Thoracic aorta (tissue), 2 donors: ENCODE measurements at places on chromosomes 16 and 17.

DNA sequence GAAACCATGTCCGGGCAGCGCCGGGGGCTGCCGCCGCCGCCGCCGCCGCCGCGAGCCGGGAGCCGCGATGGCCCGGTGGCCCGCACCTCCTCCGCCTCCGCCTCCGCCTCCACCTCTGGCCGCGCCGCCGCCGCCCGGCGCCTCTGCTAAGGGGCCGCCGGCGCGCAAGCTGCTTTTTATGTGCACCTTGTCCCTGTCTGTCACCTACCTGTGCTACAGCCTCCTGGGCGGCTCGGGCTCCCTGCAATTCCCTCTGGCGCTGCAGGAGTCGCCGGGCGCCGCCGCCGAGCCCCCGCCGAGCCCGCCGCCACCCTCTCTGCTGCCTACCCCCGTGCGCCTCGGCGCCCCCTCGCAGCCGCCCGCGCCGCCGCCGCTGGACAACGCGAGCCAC, 587 bp downstream of the HS3ST4 start:
- H3K36me3 ChIP-seq, result no peaks in the 10 kb centered on the region
- no peak for DNase-seq
- H3K4me1 ChIP-seq, result no peaks in the 10 kb centered on the region
- H3K27ac ChIP-seq, result no peak overlapping the region
- H3K27me3 ChIP-seq, result no peaks in the 10 kb centered on the region

GRCh38 chr16:55901566-55902217, 26.5 kb upstream of the CES5A start:
- no peak for DNase-seq
- H3K36me3 ChIP-seq, result no peaks in the 10 kb centered on the region
- no peak overlapping the region for H3K27ac ChIP-seq
- no peaks in the 10 kb centered on the region for H3K27me3 ChIP-seq
- H3K4me3 ChIP-seq, result no peak overlapping the region

GRCh38 chr17:58587713-58588117, 73.3 kb upstream of the MTMR4 start:
- H3K4me1 ChIP-seq, result no peaks in the 10 kb centered on the region
- DNase-seq, result no peak
- no peak overlapping the region for H3K27ac ChIP-seq
- no peak overlapping the region for H3K4me3 ChIP-seq

DNA sequence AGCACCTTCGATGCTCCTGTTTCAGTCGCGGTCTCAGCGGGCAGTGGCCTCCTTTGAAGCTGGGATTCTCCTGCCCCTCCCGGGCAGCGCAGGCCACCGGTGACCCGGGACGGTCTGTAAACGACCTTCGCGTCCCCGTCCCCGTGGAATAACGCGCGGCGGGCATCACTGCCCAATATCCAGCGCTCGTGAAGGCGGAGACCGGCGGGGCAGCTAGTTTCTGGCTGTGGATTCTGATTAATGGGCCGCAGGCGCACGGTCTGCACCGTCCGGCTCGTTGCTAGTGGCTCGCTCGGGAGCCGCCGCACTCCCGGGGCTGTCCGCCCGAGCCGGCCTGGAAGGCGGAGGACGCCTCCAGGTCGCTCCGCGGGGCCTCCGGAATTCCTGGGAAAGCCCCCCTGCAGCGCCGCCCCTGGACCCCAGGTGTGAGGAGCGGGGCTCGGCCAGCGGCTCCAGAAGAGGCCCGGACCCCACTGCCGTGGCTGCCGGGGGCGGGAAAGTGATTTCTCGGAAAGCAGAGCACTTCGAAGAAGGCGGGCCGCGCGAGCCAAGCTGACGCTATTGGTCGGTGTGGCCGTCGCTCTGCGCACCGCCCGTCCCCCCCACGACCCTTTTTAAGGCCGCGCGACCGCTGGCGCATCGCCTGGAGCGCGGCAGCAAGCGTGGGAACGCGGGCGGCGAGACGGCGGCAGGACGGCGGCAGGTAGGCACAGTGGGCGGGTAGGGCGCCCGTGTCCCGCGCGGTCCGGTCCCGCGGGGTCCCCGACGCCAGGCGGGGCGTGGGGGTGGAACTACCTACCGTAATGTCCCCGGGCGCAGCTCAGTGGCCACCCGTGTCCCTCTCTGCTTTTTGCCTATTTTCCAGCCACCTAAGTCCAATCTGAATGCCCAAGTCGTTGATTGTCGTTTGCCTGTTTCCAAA, at the start of gene IRF8:
Gene IRF8 (plus strand): TSS at position 642 of the 922 bp plus-strand sequence. CDS start 3,854 bp downstream, outside the sequence.
- no peaks in the 10 kb centered on the region for H3K36me3 ChIP-seq
- no peak within 1 kb of the TSS for H3K27ac ChIP-seq
- H3K4me1 ChIP-seq, result peaks cover 12% of the 10 kb centered on the region
- DNase-seq, result no peak
- H3K4me3 ChIP-seq, result peak within 1 kb of the TSS; percentile 68

- no peak for DNase-seq
- no peaks in the 10 kb centered on the region for H3K36me3 ChIP-seq
- H3K4me3 ChIP-seq, result no peak overlapping the region
- no peaks in the 10 kb centered on the region for H3K4me1 ChIP-seq
These were observed 1.1 kb upstream of the CCDC182 start for GRCh38 chr17:57746221-57746620.

DNA sequence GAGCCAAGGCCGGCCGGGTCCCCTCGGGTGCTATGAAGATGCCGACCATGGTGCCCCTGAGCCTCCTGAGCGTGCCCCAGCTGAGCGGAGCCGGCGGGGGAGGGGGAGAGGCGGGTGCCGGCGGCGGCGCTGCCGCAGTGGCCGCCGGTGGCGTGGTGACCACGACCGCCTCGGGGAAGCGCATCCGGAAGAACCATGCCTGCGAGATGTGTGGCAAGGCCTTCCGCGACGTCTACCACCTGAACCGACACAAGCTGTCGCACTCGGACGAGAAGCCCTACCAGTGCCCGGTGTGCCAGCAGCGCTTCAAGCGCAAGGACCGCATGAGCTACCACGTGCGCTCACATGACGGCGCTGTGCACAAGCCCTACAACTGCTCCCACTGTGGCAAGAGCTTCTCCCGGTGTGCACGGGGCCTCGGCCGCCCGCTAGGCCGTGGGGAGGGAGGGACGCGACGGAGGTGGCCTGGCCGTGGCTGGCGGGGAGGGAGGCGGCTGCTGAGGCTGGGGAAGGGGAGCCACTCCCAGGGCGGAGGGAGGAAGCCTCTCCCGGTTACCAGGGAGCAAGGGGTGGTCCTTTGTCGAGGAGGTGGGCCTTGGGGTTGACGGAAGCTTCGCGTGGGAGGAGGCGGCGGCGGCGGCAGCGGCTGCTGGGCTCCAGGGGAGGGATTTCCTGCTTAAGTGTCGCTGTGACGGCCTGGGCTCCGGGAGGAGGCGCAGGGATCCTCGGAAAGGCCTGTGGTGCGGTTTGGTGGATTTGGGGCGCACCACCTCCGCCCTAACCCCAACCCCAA, 1.3 kb downstream of the MAZ start:
- H3K27me3 ChIP-seq, result no peaks in the 10 kb centered on the region
- DNase-seq, result peak; percentile 70
- peak overlapping the region; percentile 75 for H3K4me3 ChIP-seq
- peak overlapping the region; percentile 87 for H3K27ac ChIP-seq
- peaks cover 56% of the 10 kb centered on the region for H3K4me1 ChIP-seq

DNA sequence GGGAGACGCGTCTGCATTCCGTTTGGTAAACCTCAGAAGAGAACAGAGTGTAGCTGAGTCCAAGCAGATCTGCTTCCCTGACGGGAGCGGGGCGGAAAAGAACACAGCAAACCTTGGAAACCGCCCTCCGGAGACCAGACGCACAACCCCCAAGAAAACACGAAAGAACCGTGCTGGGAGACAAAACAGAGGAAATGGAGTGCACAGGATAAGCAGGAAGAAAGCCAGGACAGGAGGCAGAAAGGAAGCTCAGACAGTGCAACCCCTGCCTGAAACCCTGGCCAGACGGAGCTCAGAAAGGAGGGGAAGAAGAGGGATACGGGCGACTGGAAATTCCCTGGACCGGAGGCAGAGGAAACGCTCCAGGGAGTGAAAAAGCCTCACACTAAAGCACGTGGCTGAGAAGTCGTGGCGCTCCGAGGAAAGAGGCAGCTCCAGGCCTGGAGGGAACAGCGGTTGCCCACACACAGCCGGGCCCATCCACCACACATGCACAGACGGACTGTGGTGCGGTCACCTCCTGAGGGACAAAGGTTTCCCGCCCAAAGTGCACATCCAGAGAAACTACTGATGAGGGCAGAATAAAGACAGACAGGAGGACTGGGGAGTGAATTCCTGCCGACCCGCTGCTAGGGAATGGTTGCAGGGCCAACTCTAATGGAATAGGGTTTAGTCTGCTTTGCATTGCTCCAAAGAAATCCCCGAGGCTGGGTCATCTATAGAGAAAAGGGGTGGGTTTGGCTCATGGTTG, 10.2 kb downstream of the DPEP1 start:
- no peaks in the 10 kb centered on the region for H3K36me3 ChIP-seq
- H3K27me3 ChIP-seq, result no peaks in the 10 kb centered on the region
- H3K4me3 ChIP-seq, result no peak overlapping the region
- no peaks in the 10 kb centered on the region for H3K4me1 ChIP-seq

- H3K4me3 ChIP-seq, result no peak overlapping the region
- no peak for DNase-seq
- peaks cover 13% of the 10 kb centered on the region for H3K4me1 ChIP-seq
- H3K27me3 ChIP-seq, result no peaks in the 10 kb centered on the region
- H3K27ac ChIP-seq, result no peak overlapping the region
- H3K36me3 ChIP-seq, result no peaks in the 10 kb centered on the region
These were observed 15.2 kb upstream of the DPEP1 start for GRCh38 chr16:89598199-89598598.

- DNase-seq, result no peak
- H3K4me3 ChIP-seq, result no peak overlapping the region
- no peaks in the 10 kb centered on the region for H3K36me3 ChIP-seq
- no peaks in the 10 kb centered on the region for H3K4me1 ChIP-seq
- no peak overlapping the region for H3K27ac ChIP-seq
These were observed 11.1 kb downstream of the SHISA6 start for GRCh38 chr17:11252146-11252545.
